Central memory CD8-positive, alpha-beta T cell (primary cell): ENCODE measurements at places on chromosomes 3 and 15.

DNA sequence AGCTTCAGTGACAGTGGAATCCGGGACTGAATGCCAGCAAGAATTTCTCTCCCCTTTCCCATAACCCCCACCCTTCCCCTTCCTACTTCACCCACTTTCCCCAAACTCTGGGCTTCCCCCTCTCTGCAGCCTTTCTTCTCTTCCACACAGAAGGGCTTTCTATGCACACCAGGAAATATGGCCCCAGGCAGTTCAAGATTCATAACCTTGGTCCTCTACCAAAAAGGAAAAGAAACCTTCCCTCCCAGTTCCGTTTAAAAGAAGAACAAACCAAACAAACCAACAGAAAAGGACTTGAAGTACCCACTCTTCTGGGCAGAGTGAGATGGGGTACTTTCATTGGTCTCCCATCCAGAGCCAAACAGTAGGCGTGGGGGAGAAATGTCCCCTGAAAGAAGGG lies 68.8 kb upstream of the ABHD2 start:
- no peak for DNase-seq

DNA sequence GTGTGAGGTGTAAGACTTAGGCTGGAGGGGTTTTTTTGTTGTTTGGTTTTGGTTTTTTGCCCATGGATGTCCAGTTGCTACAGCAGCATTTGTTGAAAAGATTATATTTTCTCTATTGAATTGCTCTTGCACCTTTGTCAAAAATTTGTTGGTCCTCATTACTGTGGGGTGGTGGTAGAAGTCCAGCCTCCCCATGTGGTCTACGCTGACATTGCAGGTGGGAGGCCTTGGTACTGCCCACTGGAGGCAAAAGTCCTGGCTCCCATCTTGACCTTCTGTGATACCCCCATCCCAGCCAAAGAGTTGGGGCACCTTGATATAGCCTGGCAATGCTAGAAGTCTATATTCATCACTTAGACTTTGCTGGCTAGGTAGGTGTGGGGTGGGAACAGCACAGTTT lies 5.4 kb upstream of the RAB6B start:
- no peak for DNase-seq

GRCh38 chr15:99845009-99845408 lies 111.8 kb upstream of the LYSMD4 start:
- no peak for DNase-seq

DNA sequence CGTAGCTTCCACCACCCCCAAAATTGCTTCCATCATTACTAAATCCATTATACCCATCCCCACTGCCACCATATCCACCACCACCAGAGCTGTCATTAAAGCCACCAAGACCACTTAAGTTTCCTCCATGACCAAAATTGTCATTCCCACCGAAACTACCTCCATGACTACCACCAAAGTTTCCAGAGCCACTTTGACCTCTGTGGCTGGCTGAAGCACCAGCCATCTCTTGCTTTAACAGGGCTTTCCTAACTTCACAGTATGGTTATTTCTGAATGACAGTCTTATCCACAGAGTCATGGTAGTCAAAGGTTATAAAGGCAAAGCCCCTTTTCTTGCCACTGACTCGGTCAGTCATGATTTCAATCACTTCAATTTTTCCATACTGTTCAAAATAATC lies 24.3 kb upstream of the DENND4A start:
- DNase-seq, result no peak

DNA sequence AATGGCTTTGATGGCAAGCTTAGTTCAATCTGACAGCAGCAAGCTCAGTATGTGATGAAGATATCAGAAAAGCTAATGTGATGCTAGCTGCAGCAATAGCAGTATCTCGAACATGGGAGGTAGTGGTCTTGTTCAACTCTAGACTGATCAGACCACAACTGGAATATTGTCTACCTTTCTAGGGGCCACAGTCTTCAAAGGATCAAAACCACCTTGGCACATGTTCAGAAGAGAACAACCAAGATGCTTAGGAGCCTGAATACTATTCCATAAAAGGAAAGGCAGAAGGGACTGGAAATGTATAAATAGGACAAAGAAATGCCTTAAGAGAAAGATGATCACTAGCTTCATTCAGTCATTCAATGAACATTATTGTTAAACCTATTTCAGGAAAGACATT lies 2.3 kb downstream of the C3orf70 start:
- DNase-seq, result no peak

- DNase-seq, result no peak
These were observed 67.4 kb downstream of the NUP210 start for GRCh38 chr3:13352621-13353131.

- DNase-seq, result no peak
These were observed 249.4 kb upstream of the MDFIC2 start for GRCh38 chr3:70561796-70562195.

DNA sequence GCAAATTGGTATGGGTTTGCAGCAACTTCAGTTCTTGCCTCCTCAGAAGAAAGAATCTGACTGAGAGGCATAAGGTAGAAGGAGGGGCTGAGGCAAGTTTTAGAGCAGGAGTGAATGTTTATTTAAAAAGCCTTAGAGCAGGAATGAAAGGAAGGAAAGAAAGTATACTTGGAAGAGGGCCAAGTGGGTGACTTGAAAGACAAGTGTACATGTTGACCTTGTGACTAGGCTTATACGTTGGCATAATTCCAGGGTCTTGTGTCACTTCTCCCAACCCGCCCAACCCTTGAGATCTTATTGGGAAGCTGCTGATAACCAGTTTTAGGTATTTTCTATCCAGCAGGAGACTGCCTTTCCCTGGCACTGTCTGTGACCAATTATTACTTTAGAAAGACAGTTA lies 436.9 kb upstream of the ZNF717 start:
- no peak for DNase-seq

GRCh38 chr3:21643752-21644151 lies 107.3 kb downstream of the ZNF385D start:
- no peak for DNase-seq

DNA sequence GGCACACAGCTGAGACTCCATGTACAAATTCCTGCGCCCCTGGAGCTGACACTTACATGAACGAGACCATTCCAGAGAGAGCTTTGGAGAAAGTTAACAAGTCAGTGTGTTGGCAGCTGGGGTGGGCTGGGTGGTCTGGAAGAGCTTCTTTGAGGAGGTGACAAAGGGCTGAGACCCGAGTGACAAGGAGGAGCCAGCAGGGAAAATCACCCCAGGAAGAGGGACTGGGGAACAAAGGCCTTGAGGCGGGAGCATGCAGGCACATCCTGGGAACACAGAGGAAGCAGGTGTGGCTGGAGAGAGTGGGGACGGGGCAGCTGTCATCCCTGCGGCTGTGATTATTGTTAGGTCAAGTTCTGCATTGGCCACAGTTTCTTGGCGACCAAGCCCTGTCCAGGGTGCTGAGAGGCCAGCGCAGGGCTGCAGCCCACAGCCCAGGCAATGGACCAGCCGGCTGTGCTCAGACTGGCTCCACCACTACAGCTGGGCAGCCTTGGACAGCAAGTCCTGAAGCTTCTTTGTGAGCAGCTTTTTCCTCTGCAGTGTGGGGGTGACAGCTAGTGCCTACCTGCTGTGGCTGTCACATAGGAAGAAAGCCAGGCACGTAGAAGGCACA lies 34.2 kb upstream of the PRR23E start:
- DNase-seq, result no peak

DNA sequence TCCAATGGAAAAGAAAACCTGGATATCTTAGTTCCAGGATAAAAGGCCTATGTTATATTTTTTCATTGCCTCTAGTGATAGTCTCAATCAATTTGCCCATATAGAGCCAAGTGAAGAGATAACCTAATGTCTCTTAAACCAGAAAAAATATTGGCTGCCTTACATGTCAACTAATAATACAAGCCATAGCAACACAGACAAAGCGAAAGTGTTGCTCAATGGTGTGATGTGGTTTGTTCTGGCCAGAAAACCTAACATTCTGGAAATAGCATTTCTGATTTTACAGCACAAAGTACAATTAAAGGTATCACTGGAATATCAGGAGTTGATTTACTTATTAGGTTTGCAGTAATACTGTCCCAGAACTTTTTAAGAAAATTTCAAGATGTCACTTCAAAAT lies 101.5 kb downstream of the ATP8B4 start:
- DNase-seq, result no peak

DNA sequence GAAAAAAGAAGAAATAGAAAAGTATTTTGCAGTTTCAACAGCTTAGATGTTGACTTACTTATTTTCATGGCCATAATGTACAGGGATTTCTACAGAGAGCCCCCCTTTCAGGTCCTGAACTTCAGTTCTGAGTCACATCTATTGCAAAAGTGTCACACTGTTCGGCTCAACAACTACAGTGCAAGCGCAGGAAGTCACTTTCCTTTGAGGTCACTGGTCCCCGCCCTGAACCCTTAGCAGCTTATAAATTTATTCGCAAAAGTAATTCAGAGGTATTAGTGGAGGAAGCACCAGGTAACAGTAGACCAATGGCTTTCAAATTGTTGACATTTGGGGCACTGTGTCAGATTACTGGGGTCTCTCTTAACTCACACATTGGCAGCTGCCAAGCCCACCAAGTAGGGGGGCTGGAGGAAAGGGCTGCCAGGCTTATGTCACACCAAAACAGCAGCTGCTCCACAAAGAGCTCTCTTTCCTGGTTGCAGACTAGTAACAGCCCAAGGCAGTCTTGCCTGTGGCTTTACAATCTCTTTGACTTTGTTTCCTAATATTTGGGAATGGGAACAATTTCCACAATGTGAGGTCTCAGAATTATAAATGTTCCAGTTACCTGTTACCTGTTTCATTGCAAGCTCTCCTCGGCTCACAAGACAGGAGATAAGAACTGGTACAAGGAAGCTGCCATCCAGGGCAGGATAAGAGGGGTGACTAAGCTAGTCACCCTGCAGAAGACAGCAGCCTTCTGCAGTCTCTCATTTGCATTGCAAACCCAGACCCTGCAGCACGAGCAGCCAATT lies 130.2 kb upstream of the STRIT1 start:
- DNase-seq, result no peak

DNA sequence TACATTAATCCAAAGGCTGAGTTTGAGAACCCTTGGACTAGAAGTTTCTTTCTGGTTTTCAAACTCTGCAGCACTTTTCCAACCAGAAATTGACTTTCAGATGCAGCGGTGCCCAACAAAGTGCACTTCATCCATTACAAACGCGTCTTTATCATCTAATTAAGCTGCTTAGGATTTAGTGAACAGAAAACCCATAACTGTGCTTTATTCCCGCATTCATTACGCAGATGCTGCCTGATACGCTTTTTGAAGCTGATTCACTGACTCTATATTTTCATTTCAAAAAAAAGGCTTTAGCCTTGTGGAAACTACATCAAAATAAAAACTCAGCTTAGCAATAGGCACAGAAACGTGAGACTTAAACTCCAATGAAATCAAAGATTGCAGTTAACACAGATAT lies 69.8 kb upstream of the CTXND1 start:
- no peak for DNase-seq

DNA sequence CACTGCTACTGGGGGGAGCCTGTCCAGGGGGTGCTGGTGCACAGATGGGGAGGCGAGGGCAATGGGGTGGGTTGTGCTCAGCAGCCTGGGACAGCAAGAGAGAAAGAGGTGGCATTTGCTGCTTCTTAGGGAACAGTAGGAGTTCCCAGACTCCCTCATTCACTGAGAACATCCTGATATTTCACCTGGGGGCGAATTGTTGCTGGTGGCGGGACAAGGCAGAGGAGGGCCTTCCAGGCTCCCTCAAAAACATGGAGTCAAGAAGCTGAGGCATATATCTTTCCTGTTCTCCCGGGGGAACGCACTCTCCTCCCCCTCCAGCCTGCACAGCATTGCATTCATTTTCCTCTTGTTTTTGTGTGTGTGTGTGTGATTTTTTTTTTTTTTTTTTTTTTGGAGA lies 65.7 kb downstream of the CDC25A start:
- DNase-seq, result no peak

DNA sequence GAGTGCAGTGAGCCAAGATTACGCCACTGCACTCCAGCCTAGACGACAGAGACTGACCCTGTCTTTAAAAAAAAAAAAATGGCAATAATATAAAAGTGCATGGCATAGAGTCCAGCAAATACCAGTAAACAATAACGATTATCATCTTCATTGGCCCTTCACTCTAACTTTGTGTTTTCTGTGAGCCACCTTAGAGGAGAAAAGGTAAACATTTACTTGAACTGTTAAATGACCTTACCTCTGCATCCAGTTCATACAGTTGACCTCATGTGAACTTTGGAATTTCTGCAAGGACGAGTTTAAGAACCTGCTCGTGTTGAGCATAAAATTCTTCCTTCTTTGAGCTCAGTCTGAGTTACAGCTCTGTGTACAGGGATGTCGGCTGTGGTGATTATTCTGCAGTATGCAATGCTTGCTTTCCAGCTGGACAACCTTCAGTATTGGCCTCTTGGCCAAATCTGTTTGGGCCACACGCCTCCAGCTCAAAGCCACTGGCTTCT lies 56.6 kb downstream of the RLBP1 start:
- no peak for DNase-seq

- DNase-seq, result no peak
These were observed 256.5 kb upstream of the NECTIN3 start for GRCh38 chr3:110815008-110815583.

DNA sequence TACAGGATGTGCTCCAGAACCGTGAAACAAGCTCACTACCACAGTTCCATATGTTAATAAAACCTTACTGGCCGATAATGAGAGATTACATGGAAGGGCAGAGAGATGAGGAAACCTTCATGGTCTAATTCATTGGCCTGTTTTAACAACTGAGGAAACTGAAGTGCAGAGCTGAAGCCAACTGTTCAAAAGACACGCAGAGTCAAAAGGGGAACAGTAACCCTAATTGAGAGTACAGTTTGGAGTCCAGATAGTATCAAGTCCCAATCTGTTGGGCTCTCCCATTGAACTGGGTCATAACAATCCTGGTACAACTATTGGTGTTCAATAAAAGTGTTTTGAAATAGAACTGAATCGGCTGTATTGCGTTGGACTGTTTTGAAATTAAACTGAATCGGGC lies 69.6 kb downstream of the SLC12A8 start:
- DNase-seq, result no peak

GRCh38 chr3:20060974-20061685 lies 20.9 kb downstream of the KAT2B start:
- no peak for DNase-seq

- no peak for DNase-seq
These were observed 113.7 kb upstream of the RBMS3 start for GRCh38 chr3:29167180-29167579.

GRCh38 chr3:17469520-17469919 lies 272.9 kb downstream of the TBC1D5 start:
- DNase-seq, result no peak

DNA sequence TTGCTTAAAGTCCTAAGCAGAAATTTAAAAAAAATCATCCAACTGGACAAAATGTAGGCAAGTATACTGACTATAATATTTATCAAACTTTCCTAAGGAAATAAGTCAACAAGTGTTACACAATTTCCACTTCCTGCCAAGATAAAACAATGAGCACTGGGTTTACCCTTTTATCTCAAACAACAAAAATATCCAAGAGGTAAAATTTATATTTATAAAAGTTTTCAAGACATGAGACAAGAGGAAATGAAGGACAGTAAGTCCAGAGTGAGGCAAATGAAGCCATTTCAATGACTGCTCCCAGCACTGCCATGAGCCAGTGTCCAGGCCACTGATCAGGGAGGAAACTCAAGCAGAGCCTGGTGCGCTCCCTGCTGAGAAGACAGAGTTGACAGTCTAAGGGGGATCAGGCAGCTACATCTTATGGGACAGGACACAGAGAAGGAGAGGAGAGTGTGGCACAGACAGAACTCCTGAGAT lies 439.4 kb downstream of the RAP2B start:
- DNase-seq, result no peak

GRCh38 chr3:169146179-169146665 lies 517.3 kb downstream of the MECOM start:
- no peak for DNase-seq

- no peak for DNase-seq
These were observed 42.1 kb downstream of the PRTG start for GRCh38 chr15:55700876-55701275.
